ENCODE measurements at places on chromosomes 4 and X.
A peak's percentile ranks its signal among the peaks of the same experiment; 100 is the strongest.

DNA sequence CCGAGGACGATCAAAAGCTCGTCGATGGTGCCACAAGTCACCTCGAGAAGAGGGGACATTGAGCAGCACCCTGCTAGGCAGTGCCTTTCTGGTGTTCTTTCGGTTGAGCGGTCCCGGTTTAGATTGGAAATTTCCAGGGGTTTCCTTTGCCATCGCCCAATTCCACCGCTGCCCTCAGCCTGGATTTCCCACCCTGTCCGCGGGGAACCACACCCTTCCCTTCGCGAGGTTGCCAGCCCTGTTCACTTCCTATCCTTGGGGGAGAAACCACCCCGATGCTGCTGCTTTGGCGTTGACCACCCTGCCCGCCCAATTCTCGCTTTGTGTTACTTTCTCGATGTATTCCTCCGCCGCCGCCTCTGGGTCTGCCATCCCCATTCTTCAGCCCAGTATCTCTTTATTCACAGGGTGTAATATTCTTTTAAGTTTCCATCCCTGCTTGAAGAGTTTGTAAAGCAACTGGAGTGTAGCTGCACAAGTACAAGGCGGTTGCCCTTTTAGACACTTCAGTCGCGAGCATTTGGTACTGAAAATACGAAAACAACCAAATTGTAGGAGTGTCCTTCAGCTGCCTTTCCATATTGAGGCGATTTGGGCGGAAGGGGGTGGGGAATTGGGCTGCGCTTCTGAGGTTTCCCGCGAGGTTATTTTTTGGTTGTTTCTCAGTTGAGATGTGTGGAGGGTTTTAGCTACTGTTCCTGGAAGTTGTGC is 1.1 kb downstream of the OGT start:
- DNase-seq: no peak

- DNase-seq: no peak
Measured at GRCh38 chr4:139171876-139172691, 4.9 kb downstream of the ELF2 start.

GRCh38 chr4:173436149-173436579 is 37.2 kb upstream of the SCRG1 start:
- DNase-seq: peak; percentile 74

DNA sequence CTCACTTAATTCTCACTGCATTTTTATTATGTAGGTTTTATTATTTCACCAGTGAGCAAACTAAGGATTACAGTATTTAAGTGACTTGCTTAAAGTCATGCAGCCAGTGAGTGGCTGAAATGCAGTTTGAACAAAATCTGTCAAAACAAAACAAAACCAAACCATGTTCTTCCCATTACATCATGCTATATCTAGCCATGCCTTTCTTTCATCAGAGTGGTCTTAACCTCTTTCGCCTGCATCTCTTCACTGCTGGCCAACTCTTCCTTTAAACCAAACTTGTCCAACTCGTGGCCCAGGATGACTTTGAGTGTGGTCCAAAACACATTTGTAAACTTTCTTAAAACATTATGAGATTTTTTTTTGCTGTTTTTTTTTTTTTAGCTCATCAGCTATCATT is 223.2 kb downstream of the PCDH7 start:
- DNase-seq: no peak

GRCh38 chr4:7421356-7422150 is 13.2 kb downstream of the PSAPL1 start:
- no peak for DNase-seq

- no peak for DNase-seq
Measured at GRCh38 chr4:6206771-6207290, 6.5 kb upstream of the JAKMIP1 start.

DNA sequence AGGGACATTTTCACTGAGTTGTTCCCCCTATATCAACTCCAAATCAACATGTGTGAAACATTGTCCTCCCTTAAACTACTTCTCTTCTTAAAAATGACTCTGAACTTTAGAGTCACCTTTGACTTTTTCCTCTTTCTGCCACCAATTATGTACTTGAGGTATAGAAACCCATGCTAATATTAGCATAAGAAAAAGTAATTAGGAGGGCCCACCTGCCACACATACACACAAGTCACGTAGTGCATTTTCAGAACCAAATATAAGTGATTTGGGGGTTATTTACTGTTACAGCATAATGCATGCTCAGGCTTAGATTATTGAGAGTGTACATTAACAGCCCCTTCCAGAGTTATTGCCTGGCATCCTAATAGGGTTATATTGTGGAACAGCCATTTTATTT is 432.7 kb downstream of the ZIC3 start:
- no peak for DNase-seq

GRCh38 chr4:119130365-119131065 is 5.1 kb upstream of the MYOZ2 start:
- no peak for DNase-seq

GRCh38 chrX:22585831-22586230 is 313.1 kb downstream of the CBLL2 start:
- no peak for DNase-seq

GRCh38 chrX:2385224-2385623 is 115.6 kb downstream of the DHRSX start:
- peak; percentile 46 for DNase-seq

GRCh38 chrX:95733426-95733825 is 951.2 kb upstream of the DIAPH2 start:
- no peak for DNase-seq

GRCh38 chr4:125481334-125482045 is 166.7 kb downstream of the FAT4 start:
- no peak for DNase-seq

DNA sequence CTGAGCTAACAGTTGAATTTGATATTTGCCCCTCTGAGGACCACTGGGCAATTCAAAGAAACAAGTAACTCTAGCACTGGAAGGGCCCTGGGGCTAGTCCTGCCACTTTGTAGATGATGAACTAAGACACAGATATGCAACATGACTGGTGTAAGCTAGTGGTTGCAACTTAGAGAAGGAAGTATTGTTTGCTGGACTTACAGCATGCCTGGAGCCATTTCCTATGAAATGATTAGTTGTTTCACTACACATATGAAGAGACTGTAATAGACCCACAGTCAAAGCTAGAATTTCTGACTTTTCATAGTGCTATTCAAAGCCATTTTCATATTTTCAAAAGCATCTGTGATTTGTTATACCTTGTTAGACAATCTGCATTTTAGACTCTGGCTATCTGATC is 96.2 kb downstream of the TSPAN7 start:
- no peak for DNase-seq

- no peak for DNase-seq
Measured at GRCh38 chr4:7381221-7381889, 53.4 kb downstream of the PSAPL1 start.

GRCh38 chr4:184250795-184251669 is 33.4 kb upstream of the ENPP6 start:
- no peak for DNase-seq

GRCh38 chrX:41677183-41678060 is 11.4 kb upstream of the GPR34 start:
- DNase-seq: no peak

DNA sequence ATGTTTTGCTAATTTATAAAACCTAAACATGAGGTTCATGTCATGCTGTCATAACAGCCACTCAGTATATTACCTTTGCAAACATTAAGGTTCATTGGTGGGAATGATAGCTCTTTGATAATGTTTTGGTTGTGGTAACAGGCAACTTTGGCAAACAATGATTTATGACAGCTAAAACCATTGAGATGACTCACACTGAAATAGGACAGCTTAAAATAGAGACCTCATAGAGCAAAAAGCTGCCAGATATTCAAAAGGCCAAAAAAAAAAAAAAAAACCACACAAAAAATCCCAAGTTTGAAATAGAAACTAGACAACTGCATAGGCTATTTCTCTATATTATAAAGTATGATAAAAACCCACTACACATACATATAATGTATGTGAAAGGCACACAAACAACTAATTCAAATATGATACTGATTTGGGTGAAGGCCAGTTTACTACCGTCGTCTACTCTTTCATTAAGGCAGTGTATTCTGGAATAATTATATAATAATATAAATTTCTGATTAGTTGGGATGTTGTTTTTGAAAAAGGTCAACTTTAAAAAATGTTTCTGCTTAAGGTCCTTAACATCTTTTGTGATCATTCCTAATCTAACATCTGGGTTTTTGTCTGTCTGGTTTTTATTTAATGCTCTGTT is 646.0 kb upstream of the PITX2 start:
- DNase-seq: no peak

- DNase-seq: no peak
Measured at GRCh38 chr4:38013461-38014366, 53.5 kb downstream of the PTTG2 start.

DNA sequence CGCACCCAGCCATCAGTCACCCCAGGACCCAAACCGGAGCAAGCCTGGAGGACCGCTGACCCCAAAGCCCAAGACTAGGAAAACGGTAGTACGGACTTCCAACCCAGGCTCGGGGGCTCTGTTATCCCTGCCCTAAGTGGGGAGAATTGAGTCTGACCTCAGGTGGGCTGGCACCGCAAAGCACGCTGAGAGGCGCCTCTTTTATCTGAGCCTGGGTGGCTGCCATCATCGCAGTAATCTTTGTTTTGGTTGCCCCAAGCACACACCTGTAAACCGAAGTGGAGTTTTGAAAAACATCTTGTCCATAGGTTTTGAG is 894 bp upstream of the SH3RF1 start:
- no peak for DNase-seq

GRCh38 chrX:38628587-38628986 is 67.2 kb downstream of the TSPAN7 start:
- DNase-seq: no peak

- DNase-seq: no peak
Measured at GRCh38 chr4:72953571-72953970, 115.9 kb downstream of the COX18 start.

DNA sequence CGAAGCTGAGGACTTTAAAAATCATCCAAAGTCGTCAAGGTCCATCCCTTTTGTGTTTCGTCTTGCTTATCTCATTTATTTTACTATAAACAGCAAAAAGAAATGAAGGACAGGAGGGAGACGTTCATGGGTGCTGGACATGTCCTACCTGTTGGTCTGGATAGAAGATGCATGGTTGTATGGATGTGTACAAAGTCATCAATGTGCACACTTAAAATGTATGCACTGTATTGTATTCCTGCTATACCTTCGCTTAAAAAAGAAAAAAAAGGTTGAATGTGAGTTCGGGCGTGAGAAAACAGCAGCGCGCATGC is 313 bp upstream of the BLOC1S4 start:
- no peak for DNase-seq

DNA sequence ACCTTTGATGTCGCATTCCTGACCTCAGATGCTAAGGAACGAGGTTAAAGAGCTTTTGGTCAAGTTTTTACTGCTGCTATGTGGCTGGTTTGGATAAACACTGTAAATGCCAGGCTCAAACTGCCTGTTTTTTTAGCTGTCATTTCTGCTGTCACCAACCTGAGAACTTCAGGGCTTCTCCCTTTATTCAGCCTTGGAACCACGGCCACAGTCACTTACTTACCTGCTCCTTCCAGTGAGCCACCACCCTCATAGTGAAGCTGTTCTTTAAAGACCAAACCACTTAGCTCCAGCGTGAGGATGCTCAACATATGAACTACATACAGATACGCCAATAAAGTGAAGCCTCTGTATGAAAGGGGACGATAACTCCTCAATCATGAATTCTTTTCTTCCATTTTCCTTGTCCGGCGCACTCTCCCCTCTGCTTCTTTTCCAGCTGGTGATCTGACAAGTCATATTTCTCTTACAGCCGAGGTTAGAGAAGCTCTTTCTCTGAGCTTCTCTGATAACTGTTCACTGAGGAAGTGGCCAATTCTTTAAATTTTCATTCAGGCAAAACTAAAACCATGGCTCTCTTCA is 152.8 kb upstream of the ANK2 start:
- no peak for DNase-seq

DNA sequence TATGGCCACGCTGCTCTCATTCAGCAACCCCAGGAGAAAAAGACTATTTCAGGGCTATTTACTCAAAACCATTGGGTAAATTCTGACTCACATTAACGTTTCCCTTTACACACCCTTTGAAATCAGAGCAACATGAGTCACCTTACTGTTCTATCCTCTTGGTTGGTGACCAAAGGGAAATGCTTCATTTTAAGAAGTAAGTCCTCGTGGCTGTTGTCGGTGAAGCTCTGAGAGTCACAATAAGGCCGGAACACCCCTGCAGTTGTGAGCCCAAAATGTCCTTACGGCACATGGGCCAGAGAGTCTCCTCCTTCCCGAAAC is 56.3 kb upstream of the SPRY1 start:
- DNase-seq: peak; percentile 51

DNA sequence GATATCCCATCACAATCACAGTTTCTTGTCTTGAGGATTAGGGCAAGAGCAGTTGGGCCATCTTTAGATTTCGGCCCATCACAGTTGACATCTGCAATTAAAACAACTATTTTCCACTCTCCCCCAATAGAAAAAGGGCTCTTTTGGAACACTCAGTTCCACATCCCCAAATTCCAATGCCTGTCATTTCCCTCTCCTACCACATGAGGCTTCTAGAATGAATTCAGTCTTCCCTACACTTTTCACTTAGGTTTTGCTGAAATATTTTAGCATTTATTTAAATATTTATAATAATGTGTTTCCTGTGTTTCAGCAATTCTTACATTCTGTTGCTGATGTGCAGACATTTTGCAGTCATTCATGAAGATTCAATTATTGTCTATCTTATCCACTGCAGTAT is 118.4 kb downstream of the COX18 start:
- no peak for DNase-seq

GRCh38 chrX:30806187-30806728 is 82.8 kb downstream of the TAB3 start:
- DNase-seq: no peak

DNA sequence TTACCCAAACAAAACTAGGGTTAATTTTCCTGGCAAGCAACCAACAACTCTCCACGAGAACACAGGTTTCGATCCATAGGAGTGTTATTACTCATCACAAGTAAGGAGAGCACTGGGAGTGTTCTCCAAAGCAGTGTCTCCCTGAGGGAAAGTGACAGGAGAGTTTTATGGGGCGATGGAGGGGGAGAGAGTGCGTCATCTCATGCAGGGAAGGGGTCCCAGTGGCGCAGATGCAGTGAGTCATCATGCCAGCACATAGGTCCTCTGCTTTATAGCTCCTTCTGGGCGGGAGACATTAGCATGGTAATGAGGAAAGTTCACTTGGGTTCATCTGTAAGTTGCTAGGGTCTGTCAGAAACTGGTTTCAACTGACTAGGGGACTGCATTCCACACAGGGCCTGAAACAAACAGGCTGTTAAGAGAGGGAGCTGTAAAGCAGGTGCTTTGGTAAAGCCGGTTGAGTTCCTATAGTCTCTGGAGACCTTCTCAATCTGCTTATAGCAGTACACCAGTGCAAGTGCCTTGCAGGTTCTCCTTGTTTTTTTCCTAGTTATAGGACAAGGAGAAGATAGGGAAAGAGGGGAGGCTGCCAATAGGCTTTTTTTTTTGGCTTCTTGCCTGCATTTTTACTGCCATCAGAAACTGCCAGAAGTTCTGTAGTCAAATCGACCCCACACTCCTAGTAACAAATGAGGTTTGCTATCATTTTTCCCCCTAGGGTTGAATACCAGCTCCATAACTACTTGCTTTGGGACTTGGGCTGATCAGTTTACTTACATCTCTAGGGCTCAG is 12.8 kb upstream of the BOD1L1 start:
- peak; percentile 56 for DNase-seq

- no peak for DNase-seq
Measured at GRCh38 chr4:79330720-79331119, 4.9 kb upstream of the NAA11 start.
